ENCODE measurements at places on chromosomes 2 and 18. TPM values are rescaled to one million over a fixed set of nuclear protein-coding genes. Genes with fewer than 3 reads are reported as not detected.

DNA sequence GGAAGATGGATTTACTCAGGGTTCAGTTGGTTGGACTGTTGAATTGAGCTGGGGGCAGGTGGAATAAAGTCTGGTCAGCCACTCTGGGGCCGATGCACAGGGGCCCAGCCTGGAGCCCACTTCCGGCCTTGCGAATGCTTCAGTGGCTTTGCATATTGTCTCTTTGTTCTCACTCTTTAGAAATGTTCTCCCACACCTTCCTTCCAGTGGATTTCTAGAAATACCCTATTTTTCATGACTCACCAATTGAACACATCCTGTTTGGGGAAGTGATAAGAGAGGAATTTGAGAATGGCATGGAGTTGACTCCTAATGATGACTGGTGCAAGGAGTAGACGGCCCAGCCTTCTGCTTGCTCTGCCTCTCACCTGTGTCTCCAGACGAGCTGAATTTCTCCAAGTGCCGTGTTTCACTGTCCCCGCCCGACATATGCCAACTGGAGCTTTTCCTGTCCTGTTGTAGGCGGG lies 28.1 kb downstream of the ASAP2 start:
- peak; percentile 98 for DNase-seq

DNA sequence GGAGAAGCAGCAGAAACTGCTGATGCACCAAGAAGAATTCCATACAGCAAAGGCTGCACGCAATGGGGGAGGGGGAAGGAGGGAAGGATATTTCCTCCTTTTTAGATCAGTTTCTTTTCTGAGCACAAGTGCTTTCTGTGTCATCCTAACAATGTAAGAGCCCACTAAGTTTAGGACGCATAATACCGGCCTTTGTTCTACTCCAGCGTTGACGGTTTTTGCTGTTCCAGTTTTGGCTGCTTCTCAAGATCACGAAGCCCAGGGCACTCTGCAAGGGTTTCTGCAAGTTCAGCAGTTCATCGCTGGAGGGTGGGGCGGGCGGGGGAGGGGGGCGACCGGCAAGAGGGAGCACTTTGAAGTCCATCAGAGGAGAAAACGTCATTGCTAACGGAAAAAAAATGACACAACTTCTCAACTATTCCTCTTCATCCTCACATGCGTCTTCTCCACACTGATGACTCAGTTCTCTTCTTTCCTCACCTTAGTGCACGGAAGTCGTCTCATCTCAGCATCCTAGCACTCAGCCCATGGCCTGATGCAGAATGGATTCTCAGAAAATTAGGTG lies 8.7 kb downstream of the FAM178B start:
- DNase-seq = peak; percentile 63

COLEC12 gene
- total RNA-seq = 0.52 TPM

- peak; percentile 71 for DNase-seq
These were observed 119.0 kb downstream of the PMAIP1 start for GRCh38 chr18:60018618-60019462.

DNA sequence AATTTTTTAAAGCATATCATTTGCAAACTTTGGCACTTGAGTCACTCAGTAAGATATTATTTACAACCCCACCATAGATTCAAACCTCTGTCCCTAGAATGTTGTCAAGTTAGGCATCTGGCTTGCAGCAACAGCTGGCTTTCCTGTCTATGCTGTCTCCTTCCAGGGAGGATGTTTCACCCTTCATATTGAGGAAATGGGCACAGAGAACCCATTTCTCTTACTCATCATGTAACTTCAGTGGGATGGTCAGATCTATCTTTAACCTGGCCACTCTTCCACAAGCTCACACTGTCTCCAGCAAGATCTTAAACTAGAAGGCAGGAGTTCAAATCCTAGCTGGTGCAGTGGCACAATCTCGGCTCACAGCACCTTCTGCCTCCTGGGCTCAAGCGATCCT lies 15.8 kb downstream of the LCT start:
- no peak for DNase-seq

GKN1 gene
- total RNA-seq = not detected

- no peak for DNase-seq
These were observed 53.2 kb downstream of the FEZ2 start for GRCh38 chr2:36544638-36545338.

- peak; percentile 46 for DNase-seq
These were observed 80.0 kb downstream of the COPS8 start for GRCh38 chr2:237165405-237166276.

GRCh38 chr2:163984986-163985385 lies 249.2 kb upstream of the FIGN start:
- DNase-seq = no peak

GRCh38 chr2:39778775-39779340 lies at the start of gene THUMPD2:
Gene THUMPD2 (minus strand): TSS chr2:39779258. CDS start chr2:39779239, 19 bp downstream.
- DNase-seq = peak; percentile 45

- DNase-seq = no peak
These were observed 361.0 kb upstream of the NT5C1B start for GRCh38 chr2:18950361-18950851.

GRCh38 chr2:232000439-232000838 lies 38.9 kb downstream of the DIS3L2 start:
- DNase-seq = no peak

DNA sequence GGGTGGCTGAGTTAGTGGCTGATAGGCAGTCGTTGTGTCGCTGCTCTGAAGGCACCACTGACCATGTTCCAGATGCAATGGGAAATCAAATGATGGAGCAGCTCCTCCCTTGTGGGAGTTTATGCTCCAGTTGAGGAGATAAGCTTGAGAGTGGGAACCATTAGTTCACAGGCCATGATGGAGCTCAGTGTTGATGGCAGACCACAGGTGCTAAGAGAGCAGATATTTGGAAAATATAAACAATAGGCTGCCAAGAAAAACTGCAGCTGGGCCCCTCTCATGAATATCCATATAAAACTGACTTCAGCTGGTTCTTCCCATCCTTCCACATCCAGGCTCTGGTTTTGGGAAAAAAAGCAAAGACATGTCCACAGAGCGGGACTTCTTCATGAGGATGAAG lies 63.1 kb downstream of the EPAS1 start:
- DNase-seq = no peak

GRCh38 chr2:206635015-206635414 lies 7.3 kb upstream of the FAM237A start:
- no peak for DNase-seq

C2orf78 gene
- total RNA-seq = not detected

DNA sequence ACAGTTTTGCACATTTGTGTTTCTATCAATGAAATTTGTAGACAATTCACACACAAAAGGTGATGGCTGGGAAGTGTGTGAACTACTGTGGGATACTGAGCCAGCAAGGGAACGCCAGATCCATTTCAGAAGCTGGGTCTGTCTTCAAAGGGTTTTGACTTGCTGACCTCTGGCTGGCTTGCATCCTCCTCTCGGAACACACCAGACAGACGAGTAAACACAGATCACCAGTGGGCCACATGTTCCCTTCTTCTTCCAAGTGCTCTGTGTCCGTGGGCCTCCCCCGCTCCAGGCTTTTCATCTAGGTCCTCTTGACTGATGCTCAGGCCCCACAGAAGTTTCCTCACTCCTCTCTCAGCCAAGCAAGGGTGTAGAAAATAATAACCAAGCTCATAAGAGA lies 122.2 kb upstream of the OSR1 start:
- no peak for DNase-seq

- DNase-seq = no peak
These were observed 60.7 kb upstream of the AQP4 start for GRCh38 chr18:26926066-26926675.

DNA sequence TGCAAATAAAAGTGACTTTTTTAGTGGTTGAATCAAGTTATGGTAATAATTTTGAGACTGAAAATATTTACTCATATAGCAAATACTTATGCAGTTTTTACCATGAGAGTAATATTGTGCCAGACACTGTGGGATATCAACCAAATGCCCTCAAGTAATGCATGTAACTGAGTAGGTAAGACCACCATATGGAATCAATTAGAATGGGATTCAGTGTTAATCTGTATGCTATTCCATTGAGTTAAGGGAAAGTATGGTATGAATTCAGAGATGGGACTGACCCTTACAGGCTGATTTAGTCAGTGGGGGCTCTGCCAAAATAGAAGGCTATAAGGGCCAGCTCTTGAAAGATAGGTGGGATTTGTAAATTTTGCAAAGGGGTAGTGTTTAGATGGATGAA lies 131.6 kb downstream of the CCDC85A start:
- DNase-seq = no peak

DNA sequence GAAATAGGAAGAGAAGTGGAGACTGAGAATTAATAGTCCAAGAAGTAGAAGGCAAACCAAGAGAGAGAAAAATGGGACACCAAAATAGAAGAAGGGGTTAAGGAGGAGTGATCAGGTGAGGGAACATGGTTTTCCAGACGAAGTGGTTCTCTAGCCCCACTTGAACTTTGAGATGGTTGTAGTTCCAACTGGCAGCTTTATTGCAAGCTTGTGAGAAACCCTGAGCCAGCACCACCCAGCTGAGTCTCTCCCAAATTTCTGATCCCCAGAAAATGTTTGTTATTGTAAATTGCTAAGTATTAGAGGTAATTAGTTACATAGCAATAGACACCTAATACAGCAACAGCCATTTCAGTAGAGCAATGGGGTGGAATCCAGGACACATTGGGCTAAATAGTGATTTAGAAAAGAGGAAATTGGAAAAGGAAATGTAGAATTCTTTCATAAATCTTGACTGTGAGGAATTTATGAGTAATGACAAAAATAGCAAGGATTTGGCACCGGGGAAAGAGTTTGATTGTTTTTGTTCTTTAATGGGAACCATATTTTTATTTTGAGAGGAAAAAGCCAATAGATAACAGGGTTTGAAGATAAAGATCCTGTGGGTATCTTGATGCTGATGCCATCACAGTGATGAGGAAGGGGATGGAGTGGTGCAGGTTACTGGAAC lies 62.1 kb upstream of the XDH start:
- DNase-seq = no peak

LRRC30 gene
- total RNA-seq = not detected

DNA sequence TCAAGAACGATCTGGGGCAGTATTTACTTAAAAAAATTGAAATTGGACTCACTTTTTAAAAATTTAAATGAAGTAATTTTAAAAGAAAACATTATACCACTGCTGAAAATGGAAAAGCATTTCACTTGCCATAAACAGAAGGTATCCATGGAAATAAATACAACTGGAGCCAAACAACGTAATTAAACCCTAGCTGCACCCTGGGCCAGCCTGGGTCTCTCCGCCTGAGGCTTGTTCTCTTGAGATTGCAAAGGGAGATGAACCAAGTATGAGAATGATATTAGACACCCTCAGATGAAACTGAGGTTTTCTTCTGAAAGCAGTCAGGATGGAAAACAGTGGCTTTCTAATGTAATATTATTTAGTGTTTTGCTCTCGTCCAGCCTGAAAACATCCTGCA lies 264.4 kb downstream of the KCNE4 start:
- DNase-seq = no peak

FBXO15 gene
- 1.7 TPM for total RNA-seq

DNA sequence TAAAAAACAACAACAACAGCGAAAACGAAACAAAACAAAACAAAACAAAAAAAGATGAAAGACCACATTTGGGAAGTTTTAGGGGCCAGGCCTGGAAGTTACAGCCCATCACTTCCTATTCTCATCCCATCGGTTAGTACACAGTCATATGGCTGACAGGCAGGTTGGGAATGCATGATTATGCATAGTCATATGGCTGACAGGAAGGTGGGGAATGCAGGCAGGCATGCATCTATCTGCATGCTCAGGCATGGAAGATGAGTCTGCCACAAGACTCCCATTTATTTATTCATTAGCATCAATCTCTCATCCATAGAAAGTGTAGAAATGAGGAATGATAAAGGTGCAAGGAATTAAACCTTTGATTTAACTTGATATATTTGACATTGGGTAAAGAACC lies 325.3 kb upstream of the MEX3C start:
- DNase-seq = no peak

All from renal cortical epithelial cell (primary cell).